ENCODE measurements at places on chromosomes 6 and 20.
A peak's percentile ranks its signal among the peaks of the same experiment; 100 is the strongest.

GRCh38 chr6:56400273-56400672 is 152.9 kb upstream of the COL21A1 start:
- no peak for DNase-seq

GRCh38 chr6:31558631-31559500 is 11.5 kb downstream of the NFKBIL1 start:
- DNase-seq = no peak

DNA sequence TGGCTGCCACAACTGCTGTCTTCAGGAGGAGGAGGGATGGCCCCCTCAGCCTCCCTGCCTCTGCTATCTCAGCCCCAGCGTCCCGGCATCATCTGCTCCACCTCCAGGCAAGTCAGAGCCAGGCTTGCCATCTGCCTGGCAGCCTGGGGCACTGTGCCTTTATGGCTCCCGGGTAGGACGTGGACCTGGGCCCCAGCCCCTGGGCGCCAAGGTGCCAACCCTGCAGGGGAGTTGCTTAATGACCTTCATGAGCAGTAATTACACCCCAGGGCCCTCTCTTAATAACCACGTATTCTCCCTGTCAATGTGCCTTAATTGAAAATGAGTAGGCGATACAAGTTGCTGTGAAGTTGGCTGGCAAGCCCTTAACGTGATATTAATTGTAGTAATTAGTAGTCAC is 122.1 kb upstream of the MLN start:
- DNase-seq = no peak

DNA sequence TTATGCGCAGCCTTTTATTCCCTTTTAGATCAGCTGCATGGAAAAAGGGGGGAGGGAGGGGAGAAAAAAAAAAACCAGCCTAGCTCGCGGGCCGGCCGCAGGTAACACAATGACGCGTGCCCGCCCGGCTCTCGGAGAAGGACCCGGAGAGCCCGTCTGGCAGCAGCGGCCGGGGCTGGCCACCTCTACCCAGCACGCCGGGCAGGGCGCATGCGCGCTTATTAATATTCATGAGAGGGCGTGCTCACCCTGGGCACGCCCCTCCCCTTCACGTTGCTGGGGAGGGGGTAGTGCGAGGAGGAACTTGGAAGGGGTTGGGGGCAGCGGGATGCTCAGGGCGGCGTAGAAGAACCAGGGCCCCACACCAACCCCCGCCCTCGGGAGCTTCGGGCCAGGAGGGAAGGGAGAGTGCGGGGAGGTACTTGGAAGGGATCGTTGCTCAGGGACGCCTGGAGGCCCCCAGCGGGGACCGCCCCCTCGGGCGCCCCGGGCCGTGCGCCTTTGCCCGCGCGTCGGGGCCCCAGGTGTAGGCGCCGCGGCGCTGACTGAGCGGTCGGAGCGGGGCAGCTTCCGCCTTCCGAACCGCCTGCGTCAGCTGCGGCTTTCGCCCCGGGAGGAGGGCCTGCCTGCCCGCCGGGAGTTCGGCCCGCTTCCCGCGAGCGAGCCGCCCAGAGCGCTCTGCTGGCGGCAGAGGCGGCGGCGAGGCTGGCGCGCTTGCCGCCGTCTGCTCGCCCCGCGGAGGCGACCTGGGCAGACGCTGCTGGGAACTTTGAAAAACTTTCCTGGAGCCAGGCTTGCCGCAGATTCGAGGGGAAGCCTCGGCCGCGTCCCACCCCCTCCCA is at the start of gene JAG1:
Gene JAG1, minus strand, starts transcription at position 158 of the 842 bp plus-strand sequence. CDS start 469 bp downstream, outside the sequence.
- no peak for DNase-seq

GRCh38 chr20:40109136-40109535 is 579.9 kb downstream of the MAFB start:
- DNase-seq = no peak

DNA sequence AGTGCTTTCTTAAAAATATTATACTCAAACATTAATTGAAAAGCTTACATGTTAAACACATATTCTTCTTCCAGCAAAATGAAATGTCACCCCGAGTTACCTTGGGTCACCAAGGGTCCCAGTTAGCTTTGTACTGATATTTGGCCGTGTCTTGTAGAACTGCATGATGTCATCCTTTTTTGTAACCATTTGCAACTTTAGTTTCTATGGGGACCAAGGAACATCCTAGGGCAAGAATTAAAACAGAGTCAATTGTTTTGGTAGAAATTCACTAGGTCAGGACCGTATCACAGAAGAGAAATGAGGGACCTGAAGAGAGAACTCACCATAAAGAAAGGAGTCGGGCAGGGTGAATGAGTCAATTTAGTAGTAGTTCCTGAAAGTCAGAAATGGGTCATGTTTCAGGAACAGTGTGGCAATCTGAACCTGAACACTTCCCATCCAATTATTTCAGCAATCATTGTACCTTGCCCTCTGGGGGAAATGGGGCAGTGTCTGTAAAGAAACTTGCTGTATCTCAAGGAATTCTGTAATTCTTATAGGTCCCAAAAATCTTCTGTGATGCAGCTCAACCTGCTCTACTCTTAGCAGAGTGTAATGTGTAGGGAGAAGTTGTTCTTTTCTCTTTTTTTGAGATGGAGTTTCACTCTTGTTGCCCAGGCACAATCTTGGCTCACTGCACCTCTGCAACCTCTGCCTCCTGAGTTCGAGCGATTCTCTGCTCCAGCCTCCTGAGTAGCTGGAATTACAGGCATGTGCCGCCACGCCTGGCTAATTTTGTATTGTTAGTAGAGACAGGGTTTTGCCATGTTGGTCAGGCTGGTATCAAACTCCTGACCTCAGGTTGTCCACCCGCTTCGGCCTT is 5.3 kb upstream of the AKAP7 start:
- DNase-seq = no peak

DNA sequence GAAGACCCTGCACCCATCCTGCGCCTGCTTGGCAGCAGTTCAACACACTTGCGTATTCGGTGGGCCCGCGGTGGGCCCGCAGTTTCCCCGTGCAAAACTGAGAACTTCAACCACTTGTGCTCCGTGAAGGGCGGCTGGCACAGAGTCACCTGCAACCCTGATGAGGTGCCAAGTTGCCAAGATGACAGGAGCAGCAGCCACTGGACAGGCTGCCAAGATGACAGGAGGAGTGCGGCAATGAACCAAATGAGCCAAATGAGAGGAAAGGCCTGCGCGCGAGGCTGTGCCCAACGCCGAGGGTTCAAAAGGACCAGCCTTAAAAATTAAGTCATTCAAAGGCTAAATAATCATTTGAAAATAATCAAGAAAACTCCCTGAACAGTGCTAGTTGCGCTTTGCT is 20.1 kb downstream of the DIDO1 start:
- no peak for DNase-seq

DNA sequence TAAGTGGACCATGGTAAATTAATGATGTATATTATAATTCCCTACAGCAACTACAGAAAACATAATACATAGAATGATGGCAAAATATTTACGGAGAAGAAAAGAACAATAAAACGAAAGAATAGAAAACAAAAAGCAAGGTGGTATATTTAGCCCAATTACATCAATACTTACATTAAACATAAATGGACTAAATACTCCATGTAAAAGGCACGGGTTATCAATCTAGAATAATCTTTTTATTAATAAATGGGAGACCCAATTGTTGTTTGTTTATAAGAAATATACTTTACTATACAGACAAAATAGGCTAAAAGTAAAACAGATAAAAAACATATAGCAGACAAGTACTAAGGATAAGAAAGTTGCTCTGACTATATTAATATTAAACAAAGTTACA is 137.2 kb downstream of the TASP1 start:
- DNase-seq = no peak

DNA sequence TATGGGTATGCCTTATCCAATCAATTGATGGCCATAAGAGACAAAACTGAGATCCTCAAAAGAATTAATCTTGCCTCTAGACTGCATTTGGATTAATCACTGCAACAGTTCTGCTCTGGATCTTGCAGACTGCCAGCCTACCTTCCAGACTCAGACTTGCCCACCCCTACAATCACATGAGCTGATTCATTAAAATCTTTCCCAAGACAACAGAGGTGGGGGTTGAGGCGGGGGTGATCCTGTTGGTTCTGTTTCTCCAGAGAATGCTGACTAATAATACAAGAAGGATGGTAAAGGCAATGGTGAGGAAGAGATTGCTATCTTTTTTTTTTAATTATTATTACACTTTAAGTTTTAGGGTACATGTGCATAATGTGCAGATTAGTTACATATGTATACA is 43.7 kb upstream of the MEI4 start:
- DNase-seq = no peak

DNA sequence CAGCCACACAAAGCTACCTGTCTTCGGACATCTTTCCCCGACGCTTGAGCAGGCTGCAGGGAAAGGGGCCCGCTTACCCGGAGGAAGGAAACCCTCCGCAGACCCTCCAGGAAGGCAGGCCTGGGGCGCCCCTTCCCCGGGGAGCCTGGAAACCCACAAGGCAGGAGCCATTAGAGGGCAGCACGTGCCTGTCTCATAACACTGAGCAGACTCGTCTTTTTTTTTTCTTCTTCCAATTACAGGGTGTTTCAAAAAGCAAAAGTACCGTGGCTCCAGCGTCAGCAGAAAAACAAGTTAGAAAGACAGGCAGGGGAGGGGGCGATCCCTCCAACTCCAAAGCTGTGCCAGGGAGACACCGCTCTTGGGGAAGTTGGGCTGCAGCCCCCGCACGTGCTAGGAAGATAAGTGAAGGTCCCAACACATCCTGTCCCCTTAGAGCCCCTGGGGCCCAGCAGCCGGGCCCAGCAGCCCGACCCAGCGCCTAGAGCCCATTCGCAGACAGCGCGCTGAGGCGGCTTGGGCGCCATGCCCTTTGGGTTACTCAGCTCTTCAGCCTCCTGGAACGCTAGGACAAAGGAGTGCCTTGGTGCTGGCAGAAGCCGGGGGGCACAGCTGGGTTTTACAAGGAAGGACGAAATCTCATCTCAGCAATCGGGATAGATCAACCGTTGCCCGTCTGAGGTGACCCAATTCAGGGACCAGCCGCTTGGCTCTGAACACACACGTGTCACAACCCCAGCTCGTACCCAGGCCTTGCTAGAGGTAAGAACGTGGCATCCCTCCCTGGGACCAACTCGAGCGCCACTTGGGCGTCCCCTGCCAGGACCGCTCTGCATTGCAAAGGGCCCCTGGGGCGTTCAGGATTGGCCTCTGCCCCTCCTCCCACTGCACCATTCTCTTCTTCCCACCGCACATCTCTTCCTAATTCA is 136.3 kb downstream of the LY86 start:
- peak; percentile 59 for DNase-seq

DNA sequence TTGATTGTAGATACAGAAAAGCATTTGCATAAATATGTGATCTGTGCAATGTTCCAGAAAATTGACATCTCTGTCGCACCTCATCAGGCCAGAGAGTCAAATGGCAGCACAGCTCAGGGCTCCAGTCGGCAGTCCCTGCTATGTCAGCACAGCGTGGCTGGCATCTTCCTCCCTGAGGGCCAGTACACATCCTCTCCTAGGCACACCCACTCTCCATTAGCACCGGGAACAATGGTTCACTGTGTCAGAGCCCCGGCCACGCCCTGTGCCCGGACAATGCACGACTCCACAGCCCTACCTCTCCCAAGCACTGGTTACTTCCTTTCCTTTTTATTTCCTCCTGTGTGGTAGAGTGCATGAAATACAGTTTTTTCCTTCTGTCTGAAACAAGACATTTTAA is 114.9 kb downstream of the FOXC1 start:
- DNase-seq = no peak

DNA sequence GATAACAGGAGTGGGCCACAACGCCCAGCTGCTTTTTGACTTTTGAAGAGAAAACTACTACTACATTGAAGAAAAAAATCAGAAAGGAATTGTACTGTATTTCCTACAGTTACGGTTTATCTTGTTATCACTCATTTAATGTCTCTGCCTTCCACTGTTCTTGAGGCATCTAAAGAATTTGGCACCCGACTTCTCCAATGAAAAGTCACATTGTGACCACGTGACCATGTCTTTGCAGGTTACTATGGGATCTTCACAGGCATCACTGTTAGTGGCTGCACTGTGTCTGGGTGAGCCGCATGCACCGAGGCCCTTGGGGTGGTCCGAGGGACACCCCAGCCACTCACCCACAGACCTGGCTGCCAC is 26.8 kb downstream of the RRBP1 start:
- no peak for DNase-seq

DNA sequence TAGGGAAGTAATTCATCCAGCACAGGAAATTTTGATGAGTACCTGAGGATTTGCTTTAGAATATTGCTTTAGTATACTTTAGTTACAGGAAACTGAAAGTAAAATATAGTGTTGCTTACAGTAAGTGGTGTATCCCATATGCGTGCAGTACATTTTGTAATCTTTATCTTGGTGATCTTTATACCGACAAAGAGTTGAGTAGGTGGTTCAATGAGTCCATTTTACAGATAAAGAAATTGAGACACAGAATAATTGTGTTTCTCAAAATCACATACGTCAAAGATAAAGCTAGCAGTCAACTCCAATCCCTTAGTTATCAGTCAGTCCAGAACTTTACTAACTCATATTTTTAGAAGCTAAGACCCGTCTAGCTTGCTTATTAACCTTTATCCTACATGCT is 65.8 kb upstream of the E2F3 start:
- no peak for DNase-seq

DNA sequence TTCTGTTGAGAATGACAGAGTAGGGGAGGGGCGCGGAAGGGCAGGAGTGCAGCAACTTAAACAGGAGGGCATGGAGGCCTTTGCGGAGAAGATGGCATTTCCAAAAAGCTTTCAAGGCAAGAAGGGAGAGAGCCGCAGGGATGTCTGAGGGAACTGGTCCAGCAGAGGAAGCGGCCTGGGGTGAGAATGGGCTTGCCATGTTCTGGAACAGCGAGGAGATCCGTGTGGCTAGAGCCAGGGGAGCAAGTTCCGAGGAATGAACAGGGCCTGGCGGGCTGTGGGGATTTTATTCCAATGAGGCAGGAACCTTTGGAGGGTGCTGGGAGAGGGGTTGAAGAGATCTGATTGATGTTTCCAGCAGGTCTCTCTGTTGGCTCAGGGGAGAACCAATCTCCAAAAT is 86.1 kb downstream of the PREX1 start:
- no peak for DNase-seq

DNA sequence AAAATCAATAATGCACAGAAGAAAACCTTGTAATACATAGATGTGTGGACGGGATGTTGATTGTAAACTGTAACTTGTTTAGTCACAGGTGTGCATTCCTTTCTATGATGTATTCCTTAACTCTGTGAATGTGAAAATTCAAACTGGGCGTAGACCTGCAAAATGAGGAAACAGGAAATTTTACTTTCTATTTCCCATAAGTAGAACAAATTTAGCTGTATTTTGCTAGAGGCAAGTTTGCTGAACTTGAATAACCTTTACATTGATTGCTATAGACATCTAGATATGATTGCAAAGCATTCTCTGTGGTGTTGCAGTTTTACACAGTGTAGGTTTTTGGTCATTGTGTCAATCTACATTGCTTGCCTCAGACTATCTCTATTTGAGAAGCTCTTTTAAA is 368.4 kb upstream of the MAN1A1 start:
- DNase-seq = no peak

DNA sequence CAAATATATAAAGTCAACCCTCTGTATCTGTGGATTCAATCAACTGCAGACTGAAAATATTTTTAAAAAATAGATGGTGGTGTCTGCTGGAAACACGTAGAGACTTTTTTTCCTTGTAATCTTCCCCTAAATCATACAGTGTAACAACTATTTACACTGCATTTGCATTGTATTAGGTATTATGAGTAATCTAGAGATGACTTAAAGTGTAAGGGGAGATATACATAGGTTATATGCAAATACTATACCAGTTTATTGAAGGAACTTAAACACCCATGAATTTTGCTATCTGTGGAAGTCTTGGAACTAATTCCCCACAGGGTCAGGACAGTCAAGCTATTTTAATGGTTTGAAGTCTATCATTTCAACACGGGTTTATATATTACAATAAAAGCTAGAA is 10.2 kb downstream of the HDAC2 start:
- no peak for DNase-seq
